AG04450 (cell line): ENCODE measurements at places on chromosomes 13 and 19. TPM values are rescaled to one million over a fixed set of nuclear protein-coding genes. Genes with fewer than 3 reads are reported as not detected.
A peak's percentile ranks its signal among the peaks of the same experiment; 100 is the strongest.

LRRC63 gene
- polyA plus RNA-seq = not detected in 2 replicates

GRCh38 chr19:16778796-16779411 lies 50.3 kb upstream of the SIN3B start:
- peak; percentile 8 for DNase-seq

GRCh38 chr13:23695711-23696464 lies 125.7 kb downstream of the TNFRSF19 start:
- DNase-seq = no peak

GRCh38 chr13:34300559-34300958 lies 482.6 kb downstream of the RFC3 start:
- DNase-seq = no peak

BRCA2 gene
- polyA plus RNA-seq = 0.63 and 0.92 TPM in 2 replicates

IL17D gene
- 3.0 and 3.2 TPM in 2 replicates for polyA plus RNA-seq

DNA sequence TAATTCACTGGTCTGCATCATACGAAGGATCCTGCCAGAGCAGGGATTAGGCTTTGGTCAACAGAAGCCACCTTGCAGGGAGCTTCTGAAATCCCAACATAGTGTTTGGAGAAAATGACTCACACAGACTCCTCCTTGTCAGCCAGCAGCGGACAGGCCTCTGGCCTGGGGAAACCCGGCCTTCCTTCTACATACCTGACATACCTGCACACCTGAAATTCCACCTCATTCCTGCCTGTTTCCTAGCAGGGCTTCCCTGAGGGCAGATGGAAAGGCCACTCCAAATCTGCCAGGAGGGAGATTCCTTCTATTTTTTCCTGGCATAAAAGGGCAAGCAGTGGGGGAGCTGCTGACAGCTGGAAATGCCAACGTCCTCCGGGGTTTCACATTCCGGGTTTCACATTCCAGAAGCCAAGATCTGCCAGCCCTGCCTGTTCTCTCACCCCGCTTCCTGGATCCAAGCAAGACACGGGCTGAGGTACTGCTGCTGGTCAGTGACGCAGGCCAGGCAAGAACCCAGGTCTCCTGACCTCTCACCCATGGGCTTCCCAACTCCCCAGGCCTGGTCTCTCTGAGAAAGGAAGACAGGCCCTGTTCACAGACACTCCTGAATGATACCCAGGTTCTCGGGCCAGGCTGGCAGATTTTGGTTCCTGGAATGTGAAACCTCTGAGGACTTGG lies 18.2 kb upstream of the IGFL1 start:
- no peak for DNase-seq

GRCh38 chr19:8081569-8082550 lies 29.3 kb downstream of the CCL25 start:
- DNase-seq = no peak

- no peak for DNase-seq
Observed at GRCh38 chr13:114257014-114257413, 22.3 kb downstream of the CDC16 start.

CCL25 gene
- polyA plus RNA-seq = not detected in 2 replicates

TMEM145 gene
- not detected in 2 replicates for polyA plus RNA-seq

- no peak for DNase-seq
Observed at GRCh38 chr19:12913851-12914690, 5.0 kb downstream of the SYCE2 start.

MAP4K1 gene
- polyA plus RNA-seq = 0.09 and 0.31 TPM in 2 replicates

DNA sequence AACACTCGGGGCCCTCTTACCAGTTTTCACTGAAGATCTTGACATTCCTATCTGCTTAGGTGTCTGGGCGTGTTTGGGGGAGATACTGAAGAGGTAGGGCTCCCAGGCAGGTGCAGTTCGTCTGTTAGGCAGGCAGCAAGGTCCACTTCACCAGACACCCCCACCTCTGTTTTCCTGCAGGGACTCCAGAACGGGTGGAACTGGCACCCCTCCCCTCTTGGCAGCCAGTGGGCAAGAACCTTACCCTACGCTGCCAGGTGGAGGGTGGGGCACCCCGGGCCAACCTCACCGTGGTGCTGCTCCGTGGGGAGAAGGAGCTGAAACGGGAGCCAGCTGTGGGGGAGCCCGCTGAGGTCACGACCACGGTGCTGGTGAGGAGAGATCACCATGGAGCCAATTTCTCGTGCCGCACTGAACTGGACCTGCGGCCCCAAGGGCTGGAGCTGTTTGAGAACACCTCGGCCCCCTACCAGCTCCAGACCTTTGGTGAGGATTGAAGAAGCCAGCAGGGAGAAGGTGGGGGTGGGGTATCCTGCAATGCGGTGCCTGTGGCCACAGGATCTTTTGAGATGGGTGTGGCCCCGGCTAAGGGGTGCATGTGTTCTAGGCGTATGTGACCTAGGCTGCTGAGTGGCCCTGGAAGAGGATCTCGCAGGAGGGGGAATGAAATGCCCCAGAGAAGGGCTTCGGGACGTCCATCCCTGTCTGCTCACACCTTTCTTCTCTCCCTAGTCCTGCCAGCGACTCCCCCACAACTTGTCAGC lies 3.3 kb upstream of the ICAM4 start:
- no peak for DNase-seq

GRCh38 chr13:60260440-60260839 lies 96.7 kb upstream of the DIAPH3 start:
- no peak for DNase-seq
